ENCODE measurements at places on chromosomes 6 and 20.

DNA sequence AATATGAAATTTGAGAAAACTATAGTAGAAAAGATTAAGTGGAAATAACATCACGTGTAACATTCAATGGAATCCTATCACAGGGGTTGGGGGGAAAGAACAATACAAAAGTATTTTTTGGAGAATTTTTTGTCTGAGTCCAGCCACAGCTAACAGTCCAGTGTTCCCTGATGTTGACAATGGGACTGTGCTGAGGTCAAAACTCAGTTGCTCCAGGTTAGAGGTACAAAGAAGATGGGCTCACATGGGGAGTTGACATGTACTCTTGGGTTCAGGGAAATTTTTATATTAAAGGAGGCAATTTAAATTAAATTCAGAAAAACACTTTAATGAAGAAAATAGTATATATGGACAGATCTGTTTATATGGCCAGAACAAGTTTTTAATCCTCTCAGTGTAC is 995 bp downstream of the MYCT1 start:
- DNase-seq = no peak

- peak; percentile 59 for DNase-seq
These were observed 7.5 kb downstream of the DIDO1 start for GRCh38 chr20:62918831-62919230.

DNA sequence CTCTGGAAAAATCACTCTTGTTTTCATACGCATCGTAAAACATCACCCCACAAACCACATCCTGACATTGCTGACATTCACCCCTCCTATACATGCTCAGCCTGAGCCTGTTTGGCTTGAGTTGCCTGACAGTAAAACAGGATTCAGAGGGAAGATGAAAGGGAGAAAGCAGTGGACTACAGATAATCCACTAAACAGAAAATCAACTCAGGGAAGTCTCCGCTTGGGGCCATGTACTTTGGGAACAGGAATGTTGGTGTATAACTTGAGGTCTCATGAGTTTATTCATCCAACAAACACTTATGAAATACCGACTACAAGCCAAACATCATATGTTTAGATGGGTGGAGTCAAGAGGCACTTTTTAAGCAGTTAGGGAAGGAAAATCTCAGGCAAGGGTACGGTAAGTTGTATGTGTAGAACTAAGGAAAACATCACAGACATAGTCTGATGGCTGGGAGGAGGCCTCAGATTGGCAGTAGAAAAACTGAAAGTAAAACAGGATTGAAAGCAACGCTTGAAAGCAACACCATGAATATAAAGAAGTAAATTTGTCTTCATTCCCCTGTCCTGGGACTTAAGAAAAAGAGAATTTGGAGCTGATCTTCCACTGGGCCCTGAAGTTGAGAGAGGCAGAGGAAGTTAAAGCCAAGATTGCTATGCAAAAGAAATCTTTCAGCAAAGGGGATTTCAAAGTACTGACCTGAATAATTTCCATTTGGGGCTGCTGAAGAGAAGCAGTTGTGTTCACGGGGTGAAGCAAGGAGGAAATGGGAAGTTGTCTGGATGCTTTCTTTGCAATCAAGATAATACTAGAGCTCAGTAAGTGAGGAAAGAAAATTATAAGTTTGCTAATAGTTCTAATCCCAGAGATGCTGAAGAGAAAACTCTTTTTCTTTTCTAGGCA is 28.8 kb downstream of the PDE7B start:
- peak; percentile 40 for DNase-seq

GRCh38 chr20:62929051-62929538 is 2.8 kb upstream of the DIDO1 start:
- peak; percentile 38 for DNase-seq

DNA sequence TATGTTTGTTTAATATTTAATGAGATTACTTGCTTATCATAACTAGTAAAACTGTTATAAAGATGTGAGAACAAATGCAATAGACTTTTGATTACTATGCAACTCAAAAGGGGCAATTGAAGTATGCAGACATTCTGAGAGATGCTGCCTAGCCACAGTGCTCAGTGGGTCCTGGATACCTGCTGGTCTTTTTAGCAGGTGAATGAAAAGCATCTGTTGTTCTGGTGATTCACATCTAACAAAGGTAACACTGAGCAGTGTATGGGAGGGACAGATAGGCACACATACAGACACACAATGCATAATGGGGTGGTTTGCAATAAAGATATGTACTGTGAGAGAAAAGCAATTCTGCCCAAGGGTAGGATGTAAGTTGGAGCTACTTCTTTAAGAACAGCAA is 46.9 kb downstream of the OGFRL1 start:
- DNase-seq = no peak

DNA sequence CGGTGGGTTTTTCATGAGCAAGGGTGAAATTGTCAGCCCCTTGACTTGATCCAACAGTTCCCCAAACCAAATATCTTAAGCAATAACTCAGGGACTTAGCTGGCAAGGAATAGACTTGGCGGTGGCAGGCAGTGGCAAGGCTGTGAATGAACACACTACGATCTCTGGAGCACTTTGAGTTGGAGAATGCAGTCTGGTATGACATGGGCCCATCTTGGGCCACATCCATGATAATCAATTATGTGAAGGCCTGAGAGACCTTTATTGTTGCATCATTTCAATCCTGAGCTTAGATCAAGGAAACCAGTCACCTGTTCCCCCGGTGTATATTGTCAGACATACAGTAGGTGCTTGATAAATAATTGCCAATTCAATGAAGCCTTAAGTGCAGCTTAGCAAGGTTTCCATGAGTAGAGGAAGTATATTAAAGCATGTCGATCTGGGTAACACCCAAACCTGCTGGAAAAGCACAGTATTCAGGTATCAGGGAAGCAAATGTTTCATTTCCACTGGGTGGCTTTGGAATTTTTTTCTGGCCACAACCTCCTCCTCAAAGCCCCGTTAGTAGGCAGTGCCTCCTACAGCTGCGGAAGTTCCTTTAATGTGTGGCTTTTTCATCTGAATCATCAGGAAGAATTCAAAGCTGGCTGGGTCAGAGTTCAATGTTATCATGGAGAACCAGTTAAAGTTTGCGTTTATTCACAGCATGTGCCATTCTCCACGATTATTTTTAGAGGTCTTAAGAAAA is 10.2 kb downstream of the CASS4 start:
- DNase-seq = no peak

DNA sequence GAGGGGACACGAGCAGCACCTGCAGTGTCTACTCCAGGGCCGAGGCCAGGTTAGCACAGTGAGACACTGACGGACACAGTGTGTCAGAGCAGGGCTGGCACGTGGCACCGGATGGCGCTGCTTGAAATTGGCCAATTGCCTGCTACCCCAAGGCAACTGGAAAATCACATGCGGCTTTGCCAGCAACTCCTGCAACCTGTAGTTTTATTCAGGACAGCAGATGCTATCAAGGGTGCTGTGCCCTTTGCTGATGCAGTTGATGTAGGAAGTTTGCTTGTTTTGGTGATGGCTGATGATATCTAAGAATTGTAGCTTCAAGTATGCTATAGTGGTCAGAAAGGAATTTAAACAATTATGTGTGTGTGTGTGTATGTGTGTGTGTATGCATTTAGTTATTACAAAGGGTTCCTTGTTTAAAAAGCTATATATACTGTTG is 25.9 kb downstream of the RIN2 start:
- DNase-seq = no peak

DNA sequence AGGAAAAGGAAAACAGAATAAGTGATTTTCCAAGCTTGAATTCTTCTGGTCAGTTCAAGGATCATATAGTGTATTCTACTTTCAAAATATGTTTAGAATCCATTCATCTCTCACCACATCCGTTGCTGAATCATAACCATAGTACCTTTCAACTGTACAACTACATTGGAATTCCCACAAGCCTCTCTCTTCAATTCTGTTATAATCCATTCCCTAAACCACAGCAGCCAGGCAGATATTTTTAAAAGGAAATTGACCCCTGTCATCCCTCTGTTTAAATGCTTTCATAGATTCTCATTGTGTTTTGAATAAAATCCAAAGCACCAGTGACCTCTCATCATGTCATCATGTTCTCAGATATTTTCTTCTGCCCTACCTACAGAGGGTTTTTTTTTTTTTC is 412.7 kb downstream of the GRIK2 start:
- no peak for DNase-seq

Measured in stimulated activated CD4-positive, alpha-beta T cell treated with anti-CD3 and anti-CD28 coated beads, Interleukin-1b, Interleukin-23, amount 100 ng/mL, for 48 hours (primary cell).